NCI-H1092 (cell line): ENCODE measurements at places on chromosomes 1 and 21.

DNA sequence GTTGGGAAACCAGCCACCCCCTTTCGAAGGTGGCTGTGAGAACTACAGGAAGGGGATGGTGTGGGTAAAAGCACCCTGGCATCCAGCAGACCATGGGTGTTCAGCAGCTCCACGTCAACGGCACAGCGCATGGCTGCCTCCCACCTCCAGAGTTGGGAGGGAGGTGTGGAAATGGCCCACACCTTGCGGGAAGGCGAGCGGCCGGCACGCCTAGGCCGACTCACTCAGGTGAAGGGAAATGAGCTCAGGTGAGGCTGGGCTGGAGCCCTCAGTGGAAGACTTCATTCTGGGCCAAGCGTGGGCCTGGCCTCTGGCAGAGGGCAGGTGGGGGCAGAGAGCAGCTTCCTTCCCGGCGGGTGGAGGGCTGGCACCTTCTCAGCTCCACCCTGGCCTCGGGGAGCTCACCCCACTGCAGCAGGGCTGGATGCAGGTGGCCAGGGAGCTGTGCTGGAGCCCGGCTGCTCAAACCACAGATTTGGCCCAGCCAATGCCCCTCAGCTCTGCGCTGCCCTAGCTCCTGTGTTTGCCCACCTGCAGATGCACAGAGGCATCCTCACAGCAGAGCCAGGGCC, 24.8 kb upstream of the ALDH4A1 start:
- DNase-seq, result no peak

- no peak for DNase-seq
These were observed 19.2 kb upstream of the ID3 start for GRCh38 chr1:23578311-23578996.

DNA sequence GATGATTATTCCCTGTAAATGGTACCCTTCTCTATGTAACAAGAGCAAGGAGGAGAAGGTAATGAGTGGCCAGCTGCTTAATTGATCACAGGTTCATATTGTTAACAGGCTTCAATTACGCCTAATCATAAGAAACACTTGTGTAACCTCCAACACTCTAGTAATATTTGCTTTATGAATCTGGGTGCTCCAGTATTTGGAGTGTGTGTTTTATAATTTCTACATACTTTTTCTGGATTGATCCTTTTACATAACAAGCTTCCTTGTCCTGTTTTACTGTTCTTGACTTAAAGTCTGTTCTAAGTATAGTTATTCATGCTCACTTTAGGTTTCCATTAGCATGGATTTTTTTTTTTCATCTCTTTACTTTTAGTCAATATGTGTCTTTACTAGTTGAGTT, 984.2 kb downstream of the AMY1C start:
- DNase-seq, result no peak

- DNase-seq, result no peak
These were observed 141.9 kb downstream of the CLEC20A start for GRCh38 chr1:178354816-178355215.

- no peak for DNase-seq
These were observed 2.3 kb upstream of the MAP3K6 start for GRCh38 chr1:27368869-27369582.

DNA sequence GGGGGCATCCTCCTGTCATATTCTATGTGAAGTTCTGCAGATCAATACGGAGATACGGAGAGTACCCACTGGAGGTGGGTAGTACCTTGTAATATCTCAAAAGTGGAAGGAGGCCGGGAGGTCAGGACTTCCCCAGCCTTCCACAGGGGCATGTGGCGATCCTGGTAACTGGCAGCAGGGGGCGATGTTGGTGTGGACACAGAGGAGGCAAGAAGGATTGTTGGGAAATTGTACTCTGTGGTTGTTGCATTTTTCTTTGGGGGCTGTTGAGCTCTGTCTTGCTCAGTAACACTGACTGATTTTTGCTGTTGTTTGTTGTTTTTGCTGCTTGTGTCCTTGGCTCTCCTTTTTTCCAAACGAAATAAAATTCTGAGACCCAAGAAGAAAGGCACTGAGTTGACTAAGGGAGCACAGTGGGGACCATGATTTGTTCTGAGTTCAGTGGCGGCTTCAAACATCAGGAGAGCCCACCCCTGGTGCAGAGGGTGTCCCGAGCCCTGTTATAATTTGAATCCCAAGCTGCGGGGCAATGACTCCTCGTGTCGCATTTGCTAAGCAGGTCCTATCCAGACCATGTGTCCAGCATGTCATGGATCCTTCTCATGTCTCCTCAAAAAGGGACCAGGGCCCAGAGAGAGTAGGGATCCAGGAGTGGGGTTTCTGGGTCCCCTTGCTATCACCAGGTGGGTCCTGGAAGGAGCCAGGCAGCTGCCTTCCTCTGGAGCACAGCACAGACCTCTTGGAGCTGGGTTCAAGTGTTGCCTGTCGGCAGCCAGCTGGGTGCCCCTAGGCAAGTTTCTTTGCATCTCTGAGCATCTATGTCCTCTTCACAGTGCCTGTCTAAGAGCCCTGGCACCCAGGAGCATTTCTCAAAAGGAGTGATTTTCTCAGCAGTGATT, 22.8 kb downstream of the LHX4 start:
- peak; percentile 68 for DNase-seq

GRCh38 chr1:93732514-93732913, 50.9 kb upstream of the BCAR3 start:
- no peak for DNase-seq

DNA sequence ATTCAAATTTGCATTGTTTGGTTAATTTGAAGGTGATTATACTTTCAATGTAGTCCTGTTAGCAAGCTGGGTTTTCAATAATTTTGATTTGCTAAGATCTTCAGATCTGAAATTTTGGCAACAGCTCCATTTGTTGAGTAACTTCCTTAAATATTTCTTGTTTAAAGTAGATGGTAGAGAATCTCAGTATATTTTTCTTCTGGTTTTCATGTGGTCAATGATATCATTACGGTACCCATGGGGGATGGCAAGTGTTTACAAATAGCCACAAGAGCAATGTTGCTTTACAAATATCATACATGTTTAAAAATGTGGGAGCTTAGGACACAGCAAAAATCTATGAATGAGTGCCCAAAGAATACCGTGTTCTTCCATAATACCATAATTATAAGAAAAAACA, 175.9 kb downstream of the IFI44 start:
- no peak for DNase-seq

DNA sequence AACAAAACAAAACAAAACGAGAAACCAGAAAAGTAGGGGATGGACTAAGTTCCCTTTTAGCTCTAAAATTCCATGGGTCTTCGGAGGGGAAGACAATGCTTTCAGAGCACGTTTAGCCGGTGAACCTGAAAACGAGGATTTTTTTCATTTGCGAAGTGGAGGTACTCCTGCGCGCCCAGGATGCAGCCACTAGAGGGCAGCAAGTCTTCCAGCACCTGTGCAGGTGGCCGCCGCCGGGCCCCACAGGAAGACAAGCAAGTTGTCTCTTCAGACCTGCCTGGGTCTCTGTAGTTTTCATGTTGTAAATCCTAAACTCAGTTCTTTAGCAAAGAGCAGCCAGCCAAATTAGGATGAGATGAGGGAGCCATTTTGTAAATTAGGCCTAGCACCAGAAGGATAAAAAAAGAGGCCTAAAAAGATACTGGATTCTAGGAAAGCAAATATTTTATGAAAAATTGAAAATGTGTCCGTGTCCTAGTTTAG, 17.7 kb upstream of the SNX27 start:
- peak; percentile 56 for DNase-seq

DNA sequence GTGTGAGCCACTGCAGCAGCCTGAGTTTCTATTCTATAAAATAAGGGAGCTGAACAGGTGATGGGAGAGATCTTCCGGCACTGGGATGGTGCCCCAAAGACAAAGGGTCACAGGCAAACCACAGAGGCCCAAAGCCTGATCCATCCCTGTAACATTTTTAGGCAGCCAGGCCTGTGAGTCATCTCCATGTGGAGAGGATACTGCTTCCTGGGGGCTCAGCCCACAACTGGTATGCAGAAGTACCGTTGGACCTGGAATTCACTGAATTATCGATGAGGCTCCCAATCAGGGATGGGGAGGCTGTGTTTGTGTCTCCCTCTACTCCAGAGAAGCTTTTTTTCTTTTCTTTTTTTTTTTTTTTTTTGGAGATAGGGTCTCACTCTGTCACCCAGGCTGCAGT, 48.8 kb upstream of the WASF2 start:
- DNase-seq, result no peak

DNA sequence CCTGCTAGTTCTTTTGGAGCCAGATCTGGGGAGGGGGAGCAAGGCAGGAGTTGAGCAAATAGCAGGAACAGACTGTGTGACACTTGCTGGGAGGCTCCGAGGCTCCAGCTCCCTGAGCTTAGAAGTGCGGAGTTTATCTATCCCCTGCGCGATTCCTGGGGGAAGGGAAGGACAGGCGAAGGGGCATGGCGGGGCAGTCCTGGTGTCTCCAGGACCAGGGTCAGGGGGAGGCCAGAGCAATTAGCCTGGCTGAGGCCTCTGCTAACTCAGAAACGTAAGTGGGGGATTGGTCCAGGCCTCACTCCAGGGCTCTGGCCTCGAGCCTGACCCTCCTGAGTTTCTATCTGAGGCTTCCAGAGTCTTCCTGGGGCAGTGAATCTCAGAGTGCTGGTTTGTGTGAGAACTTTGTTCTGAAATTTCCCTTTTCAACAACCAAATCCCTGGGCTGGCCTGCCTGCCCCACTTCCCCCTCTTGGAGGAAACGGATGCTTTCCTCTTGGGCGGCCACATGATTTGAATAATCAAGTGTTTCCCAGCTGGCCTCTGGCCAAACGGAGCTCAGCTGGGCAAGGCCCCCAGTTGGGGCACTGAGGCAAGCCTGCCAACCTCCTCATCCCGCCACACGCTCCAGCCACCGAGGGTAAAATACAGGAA, 15.6 kb downstream of the ALPL start:
- peak; percentile 13 for DNase-seq

DNA sequence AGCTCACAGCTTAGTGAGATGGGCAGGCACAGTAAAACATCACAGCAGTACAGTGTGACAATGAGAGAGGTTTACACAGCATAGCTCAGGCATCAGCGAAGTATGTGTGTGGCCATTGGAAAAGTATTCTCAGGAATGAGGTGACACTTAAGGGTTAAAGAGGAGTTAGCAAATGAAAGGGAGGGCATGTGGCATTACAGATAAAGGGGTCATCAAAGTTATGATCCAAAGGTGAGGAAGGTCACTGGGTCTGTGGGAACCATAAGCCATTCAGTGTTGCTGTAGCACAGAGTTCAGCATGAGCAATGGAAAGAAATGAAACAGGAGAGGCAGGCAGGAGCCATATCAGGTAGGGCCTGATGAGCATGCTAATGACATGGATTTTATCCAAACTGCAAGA, 4.5 kb upstream of the C8B start:
- DNase-seq, result no peak

GRCh38 chr1:225794954-225795353, 15.0 kb upstream of the EPHX1 start:
- no peak for DNase-seq

- DNase-seq, result peak; percentile 46
These were observed 685 bp upstream of the VAMP4 start for GRCh38 chr1:171742577-171742922.

DNA sequence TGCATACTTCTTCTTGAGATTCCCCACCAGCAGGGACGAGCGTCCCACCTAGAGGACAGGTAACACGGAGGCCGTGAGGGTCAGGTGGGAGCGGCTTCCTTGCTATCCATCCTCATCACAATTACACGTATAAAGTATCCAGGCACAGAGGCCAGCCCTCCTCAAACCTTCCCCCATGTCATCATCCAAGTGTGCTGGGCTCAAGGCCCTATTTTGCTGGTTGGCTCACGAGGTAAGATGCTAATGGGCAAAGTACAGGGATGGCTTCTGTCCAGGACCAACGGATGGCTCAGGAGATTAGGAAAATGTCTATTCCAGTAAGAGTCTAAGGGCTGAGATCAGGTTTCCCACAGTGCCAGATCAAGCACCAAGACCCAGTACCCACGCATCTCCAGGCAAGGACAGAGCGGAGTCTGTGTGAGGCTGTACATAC, 11.5 kb upstream of the A3GALT2 start:
- DNase-seq, result no peak

- DNase-seq, result no peak
These were observed 6.7 kb upstream of the PTPN14 start for GRCh38 chr1:214557952-214558735.

GRCh38 chr1:57327946-57328345, 95.9 kb downstream of the DAB1 start:
- DNase-seq, result no peak

- no peak for DNase-seq
These were observed 102.6 kb upstream of the PPM1J start for GRCh38 chr1:112817555-112818373.

DNA sequence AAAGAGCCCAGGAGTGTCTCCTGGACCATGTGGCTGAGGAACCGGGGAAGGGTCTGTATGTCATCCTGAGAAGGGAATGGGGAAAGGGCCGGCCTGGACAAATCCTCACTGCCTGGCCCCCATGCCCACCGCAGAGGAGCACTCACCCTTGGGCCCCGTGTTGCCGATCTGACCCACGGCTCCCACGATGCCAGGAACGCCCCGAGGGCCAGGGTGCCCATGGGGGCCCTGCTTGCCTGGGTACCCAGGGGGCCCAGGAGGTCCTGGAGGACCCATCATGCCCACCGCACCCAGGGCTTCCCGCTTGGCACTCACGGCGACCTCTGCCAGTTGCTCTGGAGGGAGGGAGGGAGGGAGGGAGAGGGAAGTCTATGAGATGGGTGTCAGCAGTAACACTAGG, 14.6 kb downstream of the COL9A2 start:
- no peak for DNase-seq

DNA sequence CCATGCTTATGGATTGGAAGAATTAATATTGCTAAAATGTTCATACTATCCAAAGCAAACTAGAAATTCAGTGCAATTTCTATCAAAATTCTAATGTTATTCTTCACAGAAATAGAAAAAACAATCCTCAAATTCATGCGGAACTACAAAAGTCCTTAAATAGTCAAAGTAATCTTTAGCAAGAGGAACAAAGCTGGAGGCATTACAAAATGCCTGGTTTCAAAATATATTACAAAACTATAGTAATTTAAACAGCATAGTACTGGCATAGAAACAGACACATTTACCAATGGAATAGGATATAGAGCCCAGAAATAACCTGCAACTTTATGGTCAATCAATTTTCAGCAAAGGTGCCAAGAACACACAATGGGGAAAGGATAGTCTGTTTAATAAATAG, 3.8 kb downstream of the CTSS start:
- DNase-seq, result no peak

- no peak for DNase-seq
These were observed 2.7 kb upstream of the OR10J4 start for GRCh38 chr1:159429074-159429861.

GRCh38 chr1:186754542-186755145, 74.1 kb upstream of the PLA2G4A start:
- DNase-seq, result no peak
